ENCODE measurements at places on chromosomes 2 and 18.
A peak's percentile ranks its signal among the peaks of the same experiment; 100 is the strongest.

GRCh38 chr2:20612925-20613916, 37.7 kb downstream of the HS1BP3 start:
- peak; percentile 63 for DNase-seq

GRCh38 chr18:5309888-5310470, 14.5 kb upstream of the ZBTB14 start:
- DNase-seq, result no peak

- no peak for DNase-seq
Observed at GRCh38 chr2:235049069-235049468, 97.3 kb downstream of the SH3BP4 start.

DNA sequence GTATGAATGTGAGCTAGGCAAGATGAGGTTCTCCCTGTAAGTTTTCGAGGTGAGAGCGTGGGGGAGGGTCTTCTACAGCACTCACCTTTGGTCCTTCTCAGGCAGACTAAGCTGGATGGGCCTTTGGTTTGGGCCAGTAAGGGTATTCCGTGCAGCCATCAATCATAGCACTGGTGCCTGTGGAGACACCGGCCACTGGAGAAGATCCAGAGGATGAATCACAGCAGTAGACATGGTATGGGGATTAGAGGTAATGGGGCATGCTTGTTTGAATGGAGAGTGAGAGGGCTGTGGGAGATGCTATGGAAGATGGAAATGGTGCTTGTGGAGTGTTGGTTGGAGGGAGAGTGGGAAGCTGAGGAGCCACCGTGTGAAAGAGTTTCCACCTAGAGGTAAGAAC, 16.1 kb downstream of the MAPRE3 start:
- DNase-seq, result no peak

DNA sequence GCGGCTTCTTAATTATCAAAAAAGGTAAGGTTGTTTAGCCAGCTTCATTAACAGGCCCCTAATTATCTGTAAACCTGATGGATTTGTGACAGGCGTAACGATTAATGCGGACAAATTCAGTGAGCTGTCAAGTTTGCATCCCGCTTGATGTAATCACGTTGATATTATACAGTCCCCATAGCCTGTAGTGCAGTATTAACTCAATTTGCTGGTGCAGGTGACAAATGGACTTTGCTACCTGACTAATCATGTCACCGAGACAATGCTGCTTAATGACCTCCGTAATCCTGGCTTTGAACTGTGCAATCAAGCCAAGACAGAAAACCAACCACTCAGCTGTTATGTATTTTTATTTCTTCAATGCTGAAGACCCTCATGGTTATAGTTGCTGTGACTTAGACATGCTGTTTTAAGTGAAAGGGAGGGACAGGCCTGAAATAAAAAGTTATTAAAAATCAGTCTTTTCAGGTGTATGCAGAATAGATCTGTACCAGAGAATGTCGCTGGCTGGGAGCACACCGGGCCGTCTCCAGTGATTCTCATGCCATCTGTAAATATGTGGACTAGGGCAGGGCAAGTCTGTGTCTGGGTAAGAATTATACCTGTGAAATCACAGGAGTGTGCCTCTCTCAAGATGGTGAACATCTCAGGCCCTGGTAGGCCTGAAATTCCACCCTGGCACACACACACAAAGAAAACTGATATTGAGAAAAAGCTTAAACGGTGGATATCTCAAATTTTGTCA, 4.3 kb downstream of the TSHZ1 start:
- no peak for DNase-seq

DNA sequence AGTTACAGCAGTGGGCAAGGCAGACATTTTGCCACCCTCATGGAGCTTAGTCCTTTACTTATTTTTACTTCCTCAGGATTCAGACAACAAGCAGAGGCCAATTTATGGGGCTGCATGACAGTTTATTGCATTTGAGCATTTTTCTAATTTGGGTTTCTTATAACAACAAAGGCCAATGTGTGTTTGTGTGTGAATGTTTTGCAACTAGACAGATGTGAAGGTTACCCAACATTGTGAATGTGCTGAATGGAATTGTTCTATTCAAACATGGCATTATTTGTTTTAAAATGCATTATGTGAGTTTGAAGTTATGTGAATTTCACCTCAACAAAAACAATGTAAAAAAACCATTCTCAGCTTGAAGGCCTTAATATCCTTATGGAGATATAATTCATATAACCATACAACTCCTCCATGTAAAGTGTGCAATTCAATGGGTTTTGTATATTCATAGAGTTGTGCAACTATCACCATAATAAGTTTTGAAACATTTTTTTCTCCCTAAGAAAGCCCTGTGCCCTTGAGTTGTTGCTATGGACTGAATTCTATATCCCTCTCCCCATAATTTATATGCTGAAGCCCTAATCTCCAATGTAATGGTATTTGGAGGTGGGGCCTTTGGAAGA, 57.3 kb downstream of the CCDC195 start:
- no peak for DNase-seq

- no peak for DNase-seq
Observed at GRCh38 chr2:218892693-218893348, 12.2 kb downstream of the WNT10A start.

DNA sequence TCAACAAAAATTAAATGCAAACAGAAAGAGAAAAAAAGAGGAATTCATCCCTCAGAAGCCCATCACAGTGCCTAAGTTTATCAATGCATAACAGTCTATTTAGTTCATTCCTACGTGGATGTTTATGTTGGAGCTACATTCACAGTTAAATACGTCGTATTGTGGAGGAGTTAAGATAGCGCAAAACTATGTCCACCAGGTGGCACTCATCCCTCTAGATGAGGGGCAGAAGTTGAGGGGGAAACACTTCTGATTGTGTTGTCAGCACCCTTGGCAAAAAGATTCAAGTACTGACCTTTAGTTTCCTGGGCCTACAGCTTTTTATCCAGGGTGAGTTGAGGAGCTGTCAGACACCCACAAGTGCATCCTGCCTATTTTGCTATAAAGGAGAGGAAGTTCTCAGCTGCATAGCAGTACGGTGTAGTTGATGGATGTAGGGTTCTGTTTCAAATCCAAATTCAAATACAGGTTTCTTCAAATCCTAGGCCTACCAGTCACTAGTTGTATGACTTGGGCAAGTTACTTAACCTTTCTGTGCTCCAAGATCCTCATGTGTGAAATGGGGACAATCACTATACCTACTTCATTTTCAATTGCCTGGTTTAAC, 26.8 kb upstream of the MYO1B start:
- DNase-seq, result no peak

DNA sequence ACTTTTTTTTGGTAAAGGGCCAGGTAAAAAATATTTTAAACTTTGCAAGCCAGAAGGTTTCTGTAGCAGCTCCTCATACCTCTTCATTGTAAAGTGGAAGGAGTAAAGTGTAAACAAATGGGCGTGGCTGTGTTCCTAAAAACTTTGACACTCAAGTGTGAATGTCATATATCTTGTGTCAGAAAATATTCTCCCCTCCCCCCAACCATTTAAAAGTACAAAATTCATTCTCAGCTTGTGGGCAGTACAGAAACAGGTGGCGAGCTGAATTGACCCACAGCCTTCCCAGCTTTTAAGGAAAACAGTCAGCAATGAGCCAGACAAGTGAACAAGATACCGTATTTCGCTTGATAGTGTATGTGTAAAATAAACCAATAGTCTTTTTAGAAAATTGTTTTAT, 4.0 kb downstream of the YPEL5 start:
- no peak for DNase-seq

DNA sequence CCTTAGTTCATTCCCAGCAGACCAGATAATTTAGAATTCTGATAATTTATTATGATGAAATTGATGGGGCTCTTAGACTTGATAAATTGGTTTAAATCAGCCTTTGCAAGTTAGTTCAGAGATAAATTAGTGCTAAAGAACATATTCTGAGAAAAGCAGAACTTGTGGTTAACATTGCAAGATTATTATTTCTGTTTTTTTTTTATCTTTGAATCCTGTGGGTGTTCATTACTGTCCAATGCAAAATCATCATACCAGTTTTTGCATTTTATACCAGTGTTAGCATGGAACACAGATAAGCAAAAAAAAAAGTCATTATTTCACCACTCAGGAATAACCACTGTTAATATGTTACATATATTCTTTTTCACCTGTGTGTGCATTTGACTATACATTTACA, 9.1 kb downstream of the SEPTIN2 start:
- DNase-seq, result no peak

DNA sequence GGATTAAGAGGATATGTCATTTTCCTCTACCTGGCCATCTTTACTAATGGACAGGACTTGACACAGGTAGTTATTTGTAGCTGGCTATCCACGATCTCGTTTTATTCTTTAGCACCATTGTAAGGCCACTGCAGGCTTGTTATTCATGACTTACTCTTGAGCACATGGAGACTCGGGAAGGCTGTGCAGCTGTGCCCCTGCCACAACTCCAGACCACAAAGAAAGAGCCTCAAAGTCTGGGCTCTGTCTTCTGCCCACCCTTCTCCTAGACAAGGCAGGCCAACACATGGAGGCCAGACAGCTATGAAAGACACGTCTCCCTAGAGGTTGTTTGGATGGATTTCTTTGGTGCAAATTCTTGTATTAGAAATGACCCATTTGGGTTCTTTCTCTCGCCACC, 133.8 kb downstream of the NAPG start:
- DNase-seq, result no peak

GRCh38 chr18:36157441-36157840, 27.7 kb downstream of the ELP2 start:
- DNase-seq, result no peak

- DNase-seq, result no peak
Observed at GRCh38 chr2:15940661-15941480, 521 bp downstream of the MYCN start.

DNA sequence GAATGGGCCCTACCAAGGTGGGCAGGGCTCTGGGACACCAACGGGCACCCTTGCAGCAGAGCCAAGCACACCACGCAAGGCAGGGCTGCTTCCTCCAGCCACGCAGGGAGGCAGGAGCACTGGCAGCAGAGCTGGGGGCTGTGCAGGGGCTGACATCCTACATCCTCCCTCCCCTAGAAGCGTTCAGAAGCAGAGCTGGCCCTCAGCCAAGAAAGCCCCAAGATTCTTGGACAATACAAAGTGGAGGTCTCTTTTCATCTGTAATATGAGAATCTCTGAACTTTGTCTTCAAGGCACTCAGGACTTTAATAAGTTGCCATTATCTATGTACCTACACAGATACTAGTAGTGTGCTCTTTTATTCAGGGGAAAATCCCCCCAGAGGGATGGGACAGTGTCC, 128.1 kb upstream of the AGAP1 start:
- DNase-seq, result no peak

DNA sequence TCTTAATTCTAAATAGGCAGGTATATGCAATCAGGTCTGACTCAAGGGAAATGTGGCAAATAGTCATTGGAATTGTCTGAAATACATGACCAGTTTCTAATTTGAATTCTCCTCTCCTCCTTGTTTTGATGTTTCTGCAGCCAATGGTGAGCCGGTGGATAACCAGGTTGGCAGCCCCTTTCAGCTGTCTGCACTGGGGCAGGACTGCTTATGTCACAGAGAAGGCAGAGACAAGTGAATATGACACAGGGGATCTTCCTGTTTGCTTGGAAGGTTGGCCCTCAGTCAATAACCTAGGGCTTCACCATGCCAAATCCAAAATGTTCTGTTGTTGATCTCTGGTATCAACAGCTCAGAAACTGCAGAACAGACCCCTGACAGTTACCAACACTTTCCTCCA, 12.1 kb downstream of the MYT1L start:
- no peak for DNase-seq

- peak; percentile 64 for DNase-seq
Observed at GRCh38 chr2:212686285-212686895, 147.8 kb upstream of the ERBB4 start.

- DNase-seq, result no peak
Observed at GRCh38 chr18:71327850-71328249, 1039.0 kb downstream of the SOCS6 start.

DNA sequence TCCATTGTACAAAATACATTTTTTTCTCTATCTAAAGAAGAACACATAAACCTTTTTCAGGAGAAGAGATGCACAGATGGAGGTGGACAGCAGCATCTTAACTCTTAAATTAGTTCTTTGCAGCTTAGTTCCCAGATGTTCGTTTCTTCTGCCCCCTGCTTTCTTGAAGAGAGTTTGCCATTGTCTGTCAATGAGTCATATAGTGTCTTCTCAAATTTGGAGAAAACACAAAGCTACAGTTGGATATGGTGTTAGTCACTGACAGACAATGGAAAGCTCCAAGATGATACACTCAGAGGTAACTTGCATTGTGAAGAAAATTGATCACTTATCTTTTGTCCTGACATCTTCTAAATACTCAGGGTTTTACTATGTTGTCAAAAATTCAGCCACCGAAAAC, 48.8 kb upstream of the TMEFF2 start:
- no peak for DNase-seq

DNA sequence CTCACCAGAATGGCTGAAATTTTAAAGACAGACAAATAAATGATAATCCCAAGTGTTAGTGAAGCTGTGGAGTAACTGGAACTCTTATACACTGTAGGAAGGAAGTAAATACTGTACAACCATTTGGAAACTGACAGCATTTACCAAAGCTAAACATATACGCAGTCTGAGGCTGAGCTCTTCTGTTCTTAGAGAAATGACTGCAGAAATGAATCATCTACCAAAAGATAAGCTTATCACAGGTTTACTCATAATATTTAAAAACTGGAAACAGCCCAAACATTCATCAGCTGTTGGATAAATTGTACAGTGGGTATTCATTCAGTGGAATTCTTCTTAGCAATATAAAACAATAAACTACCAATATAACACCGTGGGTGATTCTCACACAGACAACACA, 218.2 kb upstream of the RAB12 start:
- DNase-seq, result no peak

DNA sequence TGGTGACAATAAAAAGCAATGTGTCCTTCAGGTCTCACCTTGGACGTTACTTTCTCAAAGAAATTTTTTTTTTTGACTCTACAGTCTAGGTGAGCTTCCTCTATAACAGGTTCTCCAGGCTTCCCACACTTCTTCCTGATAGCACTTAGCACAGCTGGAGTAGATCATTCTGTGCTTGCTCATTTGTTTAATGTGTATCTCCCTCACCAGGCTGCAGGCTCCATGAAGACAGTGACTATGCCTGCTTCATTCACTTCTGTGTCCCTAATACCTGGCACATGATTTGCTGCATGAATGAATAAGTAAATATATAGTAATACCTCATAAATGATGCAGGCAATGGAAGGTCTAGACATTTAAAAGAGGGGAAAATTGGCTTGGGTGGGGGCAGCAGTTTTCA, 109.9 kb upstream of the CD302 start:
- no peak for DNase-seq

DNA sequence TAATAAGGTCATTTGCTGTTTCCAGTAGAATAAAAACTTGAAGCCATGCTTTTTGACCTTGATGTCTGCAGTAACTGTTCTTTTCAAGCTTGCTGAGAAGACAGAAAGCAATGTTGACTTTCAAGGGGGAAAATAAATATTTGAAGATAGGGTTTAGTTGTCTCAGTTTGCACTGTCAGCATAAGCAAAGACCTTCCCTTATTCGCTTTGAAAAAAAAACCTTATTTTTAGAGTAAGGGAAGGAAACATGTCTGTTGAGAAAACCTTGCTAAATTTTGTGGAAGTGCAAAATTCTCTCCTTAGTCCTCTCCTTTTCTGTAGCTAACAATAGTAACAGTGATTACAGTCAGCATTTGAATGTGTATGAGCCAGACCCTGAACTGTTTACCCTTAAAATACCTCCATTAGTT, 43.1 kb downstream of the MAP4K4 start:
- no peak for DNase-seq

GRCh38 chr2:119220720-119221301, 2.8 kb upstream of the STEAP3 start:
- no peak for DNase-seq

- DNase-seq, result no peak
Observed at GRCh38 chr2:109473616-109474318, 140.0 kb downstream of the SEPTIN10 start.

- DNase-seq, result peak; percentile 65
Observed at GRCh38 chr2:150484461-150485021, 2.9 kb downstream of the RND3 start.

All from sigmoid colon (tissue), 7 donors.